CD8-positive, alpha-beta memory T cell (primary cell): ENCODE measurements at places on chromosomes 1 and 21. TPM values are rescaled to one million over a fixed set of nuclear protein-coding genes. Genes with fewer than 3 reads are reported as not detected.

ARMH1 gene
- total RNA-seq: 38.0 TPM

- no peak for DNase-seq
Measured at GRCh38 chr1:11967028-11967547, 13.2 kb upstream of the MFN2 start.

GRCh38 chr1:18175530-18176377 is 68.2 kb downstream of the IGSF21 start:
- no peak for DNase-seq

DNA sequence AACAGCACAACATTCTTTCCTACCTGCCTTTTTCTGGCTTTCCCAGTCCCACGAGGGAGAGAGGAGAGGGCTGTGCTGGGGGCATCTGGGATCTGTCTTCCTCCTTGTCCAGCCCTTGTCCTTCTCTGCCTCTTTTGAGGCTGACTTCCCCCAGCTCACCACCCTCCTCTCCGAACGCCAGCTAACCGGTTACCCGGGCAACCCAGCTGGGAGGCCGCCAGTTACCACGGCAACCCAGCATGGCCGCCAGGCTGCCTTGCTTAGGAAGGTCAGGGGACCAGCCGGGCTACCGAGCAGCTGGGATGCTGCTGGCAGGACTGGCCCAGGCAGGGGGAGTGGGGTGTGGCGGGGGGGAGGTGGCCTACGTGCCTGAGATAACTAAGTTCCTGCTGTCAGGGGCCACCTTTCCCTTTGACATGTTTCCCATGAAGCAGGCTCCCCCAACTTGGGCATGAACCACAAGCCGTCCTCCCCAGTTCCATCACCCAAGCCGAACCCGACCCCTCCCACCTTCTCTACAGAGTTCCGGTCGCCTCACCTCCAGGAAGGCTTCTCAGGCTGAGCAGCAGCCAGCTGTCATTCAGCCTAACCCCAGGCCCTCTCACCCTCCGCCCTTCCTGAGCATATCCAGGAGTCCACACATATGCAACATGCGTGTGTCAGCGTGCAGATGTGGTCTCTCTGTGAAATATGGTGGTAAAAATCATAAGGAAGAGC is 8.7 kb downstream of the PLEKHA6 start:
- DNase-seq: no peak
